ENCODE measurements at places on chromosomes 11 and 22. TPM values are rescaled to one million over a fixed set of nuclear protein-coding genes. Genes with fewer than 3 reads are reported as not detected.

- no peaks in the 10 kb centered on the region for H3K36me3 ChIP-seq
- no peak for DNase-seq
- no peaks in the 10 kb centered on the region for H3K27me3 ChIP-seq
- no peaks in the 10 kb centered on the region for H3K4me1 ChIP-seq
- H3K27ac ChIP-seq = no peak overlapping the region
These were observed 6.1 kb downstream of the PLEKHA7 start for GRCh38 chr11:17008099-17008498.

DNA sequence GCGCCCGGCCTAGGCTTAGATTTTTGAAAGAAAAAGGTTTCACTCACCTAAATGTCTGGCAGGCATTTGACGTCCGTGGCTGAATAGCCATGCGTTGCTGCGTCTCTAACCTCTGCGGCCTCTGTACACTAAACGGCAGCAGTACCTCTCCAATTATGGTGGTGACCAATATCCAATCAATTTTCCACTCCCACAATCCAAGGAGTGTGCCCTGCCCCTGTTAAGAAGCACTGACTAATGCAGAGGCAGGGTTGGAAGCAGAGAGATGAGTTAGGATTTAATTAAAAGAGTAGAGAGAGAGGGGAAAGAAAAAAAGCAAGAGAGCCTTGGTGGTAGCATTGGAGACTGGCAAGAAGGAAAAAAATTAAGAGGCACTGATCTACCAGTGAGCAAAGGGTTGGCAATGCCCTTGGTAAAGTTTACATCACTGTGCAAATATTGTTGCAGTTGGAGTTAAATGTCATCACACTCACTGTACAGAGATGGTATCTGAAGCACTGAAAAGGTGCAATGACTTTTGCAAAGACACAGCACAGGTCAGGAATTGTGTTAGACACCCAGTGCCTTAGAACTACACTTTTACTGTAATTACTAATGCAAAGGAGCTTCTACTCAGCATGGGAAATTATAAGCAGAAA, 526.7 kb downstream of the NTM start:
- DNase-seq = no peak
- no peaks in the 10 kb centered on the region for H3K27me3 ChIP-seq
- H3K4me1 ChIP-seq = no peaks in the 10 kb centered on the region

DNA sequence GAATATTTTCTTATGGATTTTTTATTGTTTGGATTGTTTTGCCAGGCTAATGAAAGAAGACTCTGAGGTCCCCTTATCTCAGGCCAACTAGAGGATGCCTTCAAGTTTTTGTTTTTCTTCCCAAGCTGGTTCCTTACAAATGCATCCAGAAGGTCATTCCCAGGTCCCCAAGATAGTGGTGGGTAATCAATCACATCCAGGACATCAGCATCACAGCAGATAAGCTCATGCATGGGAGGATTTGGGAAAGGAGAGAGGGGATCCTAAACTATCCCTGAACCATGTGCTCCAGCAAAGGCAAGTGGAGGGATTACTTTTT, 20.7 kb downstream of the FZD4 start:
- H3K36me3 ChIP-seq = no peaks in the 10 kb centered on the region
- no peak for DNase-seq
- no peaks in the 10 kb centered on the region for H3K27me3 ChIP-seq
- no peaks in the 10 kb centered on the region for H3K4me1 ChIP-seq

DNA sequence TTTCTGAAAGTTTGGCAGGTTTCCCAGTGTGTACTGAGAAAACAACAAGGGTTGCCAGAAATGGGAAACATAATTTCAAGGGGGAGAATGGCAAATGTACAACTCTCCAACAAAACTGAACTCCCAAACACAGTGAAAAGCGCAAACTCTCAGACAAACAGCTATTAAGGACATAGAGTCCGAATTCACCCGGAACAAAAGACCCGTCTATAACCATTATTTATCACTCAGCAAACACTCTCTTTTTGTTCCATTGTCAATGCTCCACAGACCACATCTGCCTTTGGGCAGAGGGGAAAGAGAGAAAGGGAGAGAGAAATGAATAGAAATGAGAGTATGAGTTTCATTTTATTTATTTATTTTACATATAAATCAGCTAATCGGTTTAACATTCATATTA, 21.7 kb downstream of the KIRREL3 start:
- H3K4me1 ChIP-seq = no peaks in the 10 kb centered on the region
- H3K36me3 ChIP-seq = no peaks in the 10 kb centered on the region
- no peaks in the 10 kb centered on the region for H3K27me3 ChIP-seq
- DNase-seq = no peak

The ROBO3 gene
- total RNA-seq = 7.8 TPM

- H3K27me3 ChIP-seq = no peaks in the 10 kb centered on the region
- no peak overlapping the region for H3K27ac ChIP-seq
- no peaks in the 10 kb centered on the region for H3K36me3 ChIP-seq
- H3K4me3 ChIP-seq = no peak overlapping the region
- no peaks in the 10 kb centered on the region for H3K4me1 ChIP-seq
- DNase-seq = no peak
These were observed 31.7 kb upstream of the RRAS2 start for GRCh38 chr11:14390669-14391068.

DNA sequence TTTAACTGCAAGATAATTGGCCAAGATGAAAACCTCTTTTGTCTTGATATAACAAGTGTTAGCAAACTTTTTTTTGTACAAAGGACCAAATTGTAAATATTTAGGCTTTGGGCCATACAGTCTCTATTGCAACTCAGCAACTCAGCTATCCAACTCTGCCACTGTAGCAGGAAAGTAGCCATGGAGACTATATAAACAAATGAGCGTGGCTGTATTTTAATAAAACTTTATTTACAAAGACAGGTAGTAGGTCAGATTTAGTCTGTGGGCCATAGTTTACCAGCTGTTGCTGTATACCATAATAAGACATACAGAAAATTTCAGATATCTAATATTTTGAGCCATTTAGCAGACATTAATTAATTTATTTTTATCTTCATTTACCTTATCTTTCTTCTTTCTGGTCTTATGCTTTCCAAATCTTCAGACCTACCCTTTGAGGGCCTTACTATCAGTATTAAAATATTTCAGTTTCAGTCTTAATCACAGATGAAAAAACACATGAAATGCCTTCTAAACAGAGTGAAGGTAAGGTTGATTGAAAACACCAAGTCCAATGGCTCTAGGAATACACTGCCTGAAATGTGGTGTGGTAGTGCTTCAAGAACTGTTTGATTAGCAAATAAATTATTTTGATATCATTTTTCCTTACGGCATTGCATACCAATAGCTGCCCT, 256.9 kb upstream of the CTSC start:
- no peak overlapping the region for H3K4me3 ChIP-seq
- H3K27ac ChIP-seq = no peak overlapping the region
- no peak for DNase-seq
- H3K27me3 ChIP-seq = no peaks in the 10 kb centered on the region
- no peaks in the 10 kb centered on the region for H3K4me1 ChIP-seq

GRCh38 chr11:16827139-16827538, 88.7 kb downstream of the C11orf58 start:
- no peaks in the 10 kb centered on the region for H3K4me1 ChIP-seq
- H3K4me3 ChIP-seq = no peak overlapping the region
- H3K36me3 ChIP-seq = no peaks in the 10 kb centered on the region
- H3K27ac ChIP-seq = no peak overlapping the region
- DNase-seq = no peak

- H3K27me3 ChIP-seq = no peaks in the 10 kb centered on the region
- no peaks in the 10 kb centered on the region for H3K36me3 ChIP-seq
- no peak for DNase-seq
- no peak overlapping the region for H3K27ac ChIP-seq
- peaks cover 3% of the 10 kb centered on the region for H3K4me1 ChIP-seq
These were observed 425.4 kb downstream of the ETS1 start for GRCh38 chr11:128161994-128162393.

GRCh38 chr22:42931421-42932196, 74.5 kb upstream of the ARFGAP3 start:
- DNase-seq = no peak
- H3K4me3 ChIP-seq = no peak overlapping the region
- no peaks in the 10 kb centered on the region for H3K36me3 ChIP-seq

GRCh38 chr22:37240941-37241320, 3.1 kb downstream of the RAC2 start:
- no peaks in the 10 kb centered on the region for H3K27me3 ChIP-seq
- H3K27ac ChIP-seq = peak overlapping the region; percentile 53
- peak overlapping the region; percentile 10 for H3K4me3 ChIP-seq
- no peaks in the 10 kb centered on the region for H3K4me1 ChIP-seq

DNA sequence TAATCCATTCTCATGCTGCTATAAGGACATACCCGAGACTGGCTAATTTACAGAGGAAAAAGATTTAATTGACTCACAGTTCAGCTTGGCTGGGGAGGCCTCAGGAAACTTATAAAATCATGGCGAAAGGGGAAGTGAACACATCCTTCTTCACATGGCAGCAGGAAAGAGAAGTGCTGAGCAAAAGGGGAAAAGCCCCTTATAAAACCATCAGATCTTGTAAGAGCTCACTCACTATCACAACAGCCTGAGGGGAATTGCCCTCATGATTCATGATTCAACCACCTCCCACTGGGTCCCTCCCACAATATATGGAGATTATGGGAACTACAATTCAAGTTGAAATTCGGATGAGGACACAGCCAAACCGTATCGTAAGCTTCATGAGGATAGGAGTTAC, 3.8 kb upstream of the CYB5R2 start:
- H3K36me3 ChIP-seq = no peaks in the 10 kb centered on the region
- no peak for DNase-seq
- H3K4me1 ChIP-seq = peaks cover 4% of the 10 kb centered on the region
- no peak overlapping the region for H3K4me3 ChIP-seq

DNA sequence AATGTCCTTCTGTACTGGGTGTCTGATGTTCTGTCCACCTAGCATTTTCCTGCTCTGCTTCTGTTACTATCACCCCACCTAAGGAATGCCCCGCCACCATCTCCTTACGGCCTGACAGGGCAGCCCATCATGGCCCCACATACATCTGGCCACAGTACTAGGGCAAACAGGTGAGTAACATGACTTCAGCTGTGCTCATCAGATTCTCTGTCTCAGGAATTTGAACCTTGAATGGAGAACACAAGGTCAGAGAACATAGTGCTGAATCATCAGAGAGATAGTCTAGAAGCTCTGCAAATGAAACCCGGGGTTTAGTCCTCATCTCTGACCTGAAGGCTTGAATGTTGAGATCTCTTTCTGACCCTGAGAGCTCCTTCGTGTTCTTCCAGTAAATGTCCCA, 32.4 kb downstream of the ZC3H12C start:
- no peak overlapping the region for H3K27ac ChIP-seq
- no peaks in the 10 kb centered on the region for H3K27me3 ChIP-seq
- DNase-seq = no peak
- no peaks in the 10 kb centered on the region for H3K4me1 ChIP-seq
- no peaks in the 10 kb centered on the region for H3K36me3 ChIP-seq
- no peak overlapping the region for H3K4me3 ChIP-seq

DNA sequence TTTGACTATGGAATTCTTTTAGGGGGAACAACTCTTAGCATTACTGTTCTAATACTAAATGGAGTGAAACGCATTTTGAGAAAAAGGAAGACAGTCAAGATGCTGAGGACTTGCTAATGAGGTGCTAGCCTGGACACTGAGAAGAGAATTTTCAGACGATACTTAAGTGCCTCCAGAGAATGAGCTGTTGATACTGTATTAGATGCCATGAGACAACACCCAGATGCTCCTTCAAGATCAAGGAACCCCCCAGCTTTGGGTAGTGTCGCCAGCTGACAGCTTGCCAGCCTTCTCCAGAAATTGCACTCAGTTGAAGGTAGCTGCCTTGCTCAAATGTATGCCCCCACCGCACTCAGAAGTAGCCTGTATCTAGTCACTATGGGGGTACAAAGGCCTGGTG, 52.5 kb upstream of the SLC36A4 start:
- no peaks in the 10 kb centered on the region for H3K4me1 ChIP-seq
- DNase-seq = no peak
- H3K4me3 ChIP-seq = no peak overlapping the region
- H3K36me3 ChIP-seq = no peaks in the 10 kb centered on the region
- no peak overlapping the region for H3K27ac ChIP-seq

GRCh38 chr11:11348303-11348702, 4.7 kb downstream of the CSNK2A3 start:
- H3K4me1 ChIP-seq = no peaks in the 10 kb centered on the region
- no peak overlapping the region for H3K27ac ChIP-seq
- no peak overlapping the region for H3K4me3 ChIP-seq
- no peak for DNase-seq
- no peaks in the 10 kb centered on the region for H3K36me3 ChIP-seq

DNA sequence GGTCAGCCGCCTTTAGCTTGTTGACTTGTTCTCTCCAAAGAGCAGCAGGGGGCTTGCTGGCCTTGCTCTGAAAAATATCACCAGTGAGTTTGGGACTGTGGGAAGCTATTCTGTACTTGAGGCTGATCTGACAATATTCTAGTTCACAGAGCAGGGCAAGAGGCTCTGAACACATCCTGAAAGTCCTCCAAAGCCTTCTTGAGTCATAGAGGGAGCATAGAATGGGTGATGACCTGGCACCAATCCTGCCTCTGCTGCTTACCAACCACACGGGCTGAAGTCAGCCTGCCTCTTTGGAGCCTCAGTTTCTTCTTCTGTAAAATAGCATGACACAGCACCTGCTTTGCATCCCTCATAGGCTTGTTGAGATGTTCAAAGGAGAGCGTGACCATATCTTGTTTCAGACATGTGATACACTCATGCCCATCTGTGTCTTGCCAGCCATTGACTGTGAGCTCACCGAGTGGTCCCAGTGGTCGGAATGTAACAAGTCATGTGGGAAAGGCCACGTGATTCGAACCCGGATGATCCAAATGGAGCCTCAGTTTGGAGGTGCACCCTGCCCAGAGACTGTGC, 96.6 kb downstream of the RRAS2 start:
- no peak for DNase-seq
- no peaks in the 10 kb centered on the region for H3K27me3 ChIP-seq
- H3K27ac ChIP-seq = no peak overlapping the region
- H3K36me3 ChIP-seq = no peaks in the 10 kb centered on the region
- no peak overlapping the region for H3K4me3 ChIP-seq

The TMEM191C gene
- 3.3 TPM for total RNA-seq

DNA sequence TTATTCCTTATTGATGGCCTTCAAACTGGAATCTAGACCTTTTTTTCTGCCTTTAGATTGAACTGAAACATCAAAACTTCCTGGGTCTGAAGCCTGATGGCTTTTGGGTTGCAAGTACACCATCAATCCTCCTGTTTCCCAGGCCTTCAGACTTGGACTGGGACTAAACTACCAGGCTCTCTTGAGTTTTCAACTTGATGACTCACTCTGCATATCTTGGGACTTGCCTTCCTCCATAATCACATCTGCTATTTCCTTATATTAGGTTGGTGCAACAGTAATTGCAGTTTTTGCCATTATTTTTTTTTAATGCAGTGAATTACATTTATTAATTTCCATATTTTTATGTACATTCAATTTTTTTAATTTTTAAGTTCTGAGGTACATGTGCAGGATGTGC, 7.0 kb downstream of the OR51B5 start:
- H3K27ac ChIP-seq = no peak overlapping the region
- DNase-seq = no peak
- H3K36me3 ChIP-seq = no peaks in the 10 kb centered on the region
- no peaks in the 10 kb centered on the region for H3K4me1 ChIP-seq
- H3K27me3 ChIP-seq = no peaks in the 10 kb centered on the region

The KRTAP5-1 gene
- total RNA-seq = not detected

The PACS1 gene
- 20.9 TPM for total RNA-seq

All from colonic mucosa (tissue), 4 donors.